Activated T-cell treated with anti-CD3 and anti-CD28 coated beads for 4 hours (primary cell): ENCODE measurements at places on chromosomes 11 and 22.

- no peak for DNase-seq
These were observed 102.0 kb upstream of the NECTIN1 start for GRCh38 chr11:119831011-119831410.

DNA sequence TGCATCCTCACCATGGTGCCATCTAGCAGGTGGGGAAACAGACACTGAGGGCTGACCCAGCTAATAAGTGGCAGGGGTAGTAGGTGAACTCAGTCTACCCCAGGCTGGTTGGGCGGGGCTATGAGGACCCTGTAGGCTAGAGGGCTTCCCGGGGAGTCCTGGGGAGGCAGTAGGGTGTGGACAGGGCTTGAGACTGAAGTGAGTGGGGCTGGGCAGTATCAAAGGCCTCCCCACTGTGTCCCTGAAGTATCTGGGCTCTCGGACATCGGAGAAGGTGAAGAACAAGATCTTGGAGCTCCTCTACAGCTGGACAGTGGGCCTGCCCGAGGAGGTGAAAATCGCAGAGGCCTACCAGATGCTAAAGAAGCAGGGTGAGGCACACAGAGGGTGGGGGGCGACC lies 11.4 kb downstream of the GGA1 start:
- DNase-seq, result no peak

DNA sequence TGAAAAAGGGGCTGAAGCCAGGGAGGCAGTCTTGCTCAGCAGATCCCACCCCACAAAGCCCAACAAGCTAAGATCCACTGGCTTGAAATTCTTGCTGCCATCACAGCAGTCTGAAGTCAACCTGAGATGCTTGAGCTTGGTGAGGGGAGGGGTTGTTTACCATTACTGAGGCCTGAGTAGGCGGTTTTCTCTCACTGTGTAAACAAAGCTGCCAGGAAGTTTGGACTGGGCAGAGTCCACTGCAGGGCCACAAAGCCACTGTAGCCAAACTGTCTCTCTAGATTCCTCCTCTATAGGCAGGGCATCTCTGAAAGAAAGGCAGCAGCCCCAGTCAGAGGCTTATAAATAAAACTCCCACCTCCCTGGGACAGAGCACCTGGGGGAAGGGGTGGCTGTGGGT lies 746.1 kb upstream of the LRRC4C start:
- no peak for DNase-seq

DNA sequence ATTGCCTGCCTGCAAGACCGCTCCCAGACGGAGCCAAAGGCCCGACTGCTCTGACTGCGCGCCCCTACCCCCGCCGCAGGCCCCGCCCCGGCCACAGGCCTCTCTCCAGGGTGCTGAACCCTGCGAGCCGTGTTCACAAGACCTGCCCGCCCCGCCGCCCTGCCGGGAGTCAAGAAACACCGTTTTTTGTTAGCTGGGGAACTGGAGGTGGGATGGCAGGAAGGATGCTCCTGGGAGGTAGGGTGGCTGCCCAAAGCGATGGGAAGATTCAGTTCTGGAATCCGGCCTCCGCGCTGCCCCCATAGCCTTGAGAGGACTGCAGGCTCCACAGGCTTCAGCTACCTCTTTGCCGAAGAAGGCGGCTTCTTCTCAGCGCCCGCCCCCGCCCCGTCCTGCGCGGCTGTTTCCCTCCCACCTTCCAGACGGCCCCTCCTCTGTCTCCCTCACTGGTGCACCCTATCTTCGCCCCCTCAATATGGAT lies 2.7 kb upstream of the PDE2A start:
- DNase-seq, result peak; percentile 50

- DNase-seq, result no peak
These were observed 71.4 kb downstream of the PIWIL3 start for GRCh38 chr22:24703101-24703500.

- DNase-seq, result peak; percentile 85
These were observed at the start of gene PAK1 for GRCh38 chr11:77473801-77474683. Gene PAK1, minus strand, starts transcription at chr11:77474094. Its CDS starts 81,574 bp downstream, at chr11:77392520.

- no peak for DNase-seq
These were observed 79.3 kb upstream of the GALNT18 start for GRCh38 chr11:11701070-11701469.

DNA sequence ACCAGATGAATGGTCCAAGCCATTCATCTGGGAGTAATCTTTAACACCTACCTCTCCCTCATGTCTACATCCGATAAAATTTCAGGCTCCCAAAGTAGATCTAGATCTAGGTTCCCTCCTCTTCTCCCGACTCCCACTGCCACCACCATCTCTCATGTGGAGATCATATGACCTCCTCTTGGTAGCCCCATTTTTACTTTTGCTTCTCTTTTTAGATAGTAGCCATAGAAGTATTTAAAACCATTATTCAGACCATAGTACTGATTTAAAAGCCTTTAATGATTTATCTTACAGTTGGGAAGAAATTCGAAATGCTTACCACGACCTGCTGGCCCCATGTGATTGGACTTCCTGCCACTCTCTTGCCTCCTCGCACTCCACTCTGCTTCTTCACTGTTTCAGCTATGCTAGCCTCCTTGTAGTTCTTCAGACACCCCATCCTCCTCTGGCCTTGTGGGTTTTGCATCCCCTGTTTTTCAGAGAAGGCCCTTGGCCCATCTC lies 98.5 kb downstream of the RASSF10 start:
- no peak for DNase-seq

DNA sequence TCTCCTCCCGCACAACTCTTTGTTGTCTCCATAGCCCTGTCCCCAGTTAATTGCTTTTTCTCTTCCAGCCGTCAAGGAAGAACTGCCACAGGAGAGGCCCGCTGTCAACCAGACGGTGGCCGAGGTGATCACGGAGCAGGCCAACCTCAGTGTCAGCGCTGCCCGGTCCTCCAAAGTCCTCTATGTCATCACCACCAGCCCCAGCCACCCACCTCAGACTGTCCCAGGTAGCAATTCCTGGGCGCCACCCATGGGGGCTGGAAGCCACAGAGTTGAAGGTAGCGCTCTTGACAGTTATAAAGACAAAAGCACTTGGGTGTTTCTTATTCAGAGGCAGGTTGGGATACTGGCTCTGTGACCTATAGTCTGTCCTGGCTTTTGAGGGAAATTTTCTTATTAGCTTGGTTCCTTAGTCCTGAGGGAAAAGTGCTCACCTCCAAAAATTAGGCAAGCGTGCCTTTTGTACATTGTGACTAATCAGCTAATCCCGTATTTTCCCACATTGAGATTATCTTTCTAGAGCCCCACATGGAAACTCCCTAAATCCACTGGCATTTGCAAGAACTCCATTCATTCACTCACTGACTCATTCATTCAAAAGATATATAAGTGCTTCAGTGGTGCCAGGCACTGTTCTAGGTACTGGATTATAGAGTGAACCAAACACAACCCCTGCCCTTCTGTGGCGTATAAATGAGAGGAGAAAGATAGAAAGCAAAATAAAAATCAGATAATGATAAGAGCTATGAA lies 65.9 kb downstream of the KREMEN1 start:
- DNase-seq, result no peak

GRCh38 chr22:43946384-43946667 lies 8.9 kb upstream of the SAMM50 start:
- DNase-seq, result no peak

DNA sequence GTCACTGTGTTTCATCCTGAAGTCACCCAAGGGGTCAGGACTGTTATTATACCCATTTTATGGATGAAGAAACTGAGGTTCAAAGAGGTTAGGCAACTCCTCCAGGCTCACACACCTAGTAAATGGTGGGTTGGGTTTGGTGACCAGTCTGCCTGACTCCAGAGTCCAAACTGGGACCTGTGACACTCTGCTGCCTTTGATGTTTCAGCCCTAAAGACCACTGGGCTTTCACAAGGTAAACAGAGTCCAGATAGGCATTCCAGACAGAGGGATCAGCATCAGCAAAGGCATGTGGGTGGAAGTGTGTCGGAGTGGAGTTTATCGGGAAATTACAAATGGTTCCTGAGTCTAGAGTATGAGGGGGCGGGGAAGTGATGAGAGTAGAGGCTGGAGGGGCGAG lies 38.5 kb downstream of the MICAL2 start:
- DNase-seq, result no peak

DNA sequence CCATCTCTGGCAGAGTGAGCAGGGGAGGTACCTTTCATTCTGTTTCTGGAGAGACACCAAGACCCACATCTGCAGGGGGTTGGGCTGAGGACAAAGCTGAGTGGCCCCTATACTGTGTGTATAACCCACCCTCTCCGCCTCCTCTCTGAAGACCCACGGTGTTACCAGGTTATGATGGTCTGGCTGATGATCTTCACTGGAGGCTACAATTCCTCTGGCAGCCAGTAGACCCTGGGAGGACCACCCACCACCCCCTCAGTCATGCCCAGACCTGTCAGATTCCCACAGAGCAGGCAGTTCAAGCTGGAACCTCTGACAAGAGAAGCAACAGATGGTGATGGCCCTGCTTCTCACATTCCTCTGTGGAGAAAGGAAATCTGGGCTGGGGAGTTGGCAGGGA lies 11.4 kb upstream of the KCNJ1 start:
- no peak for DNase-seq

DNA sequence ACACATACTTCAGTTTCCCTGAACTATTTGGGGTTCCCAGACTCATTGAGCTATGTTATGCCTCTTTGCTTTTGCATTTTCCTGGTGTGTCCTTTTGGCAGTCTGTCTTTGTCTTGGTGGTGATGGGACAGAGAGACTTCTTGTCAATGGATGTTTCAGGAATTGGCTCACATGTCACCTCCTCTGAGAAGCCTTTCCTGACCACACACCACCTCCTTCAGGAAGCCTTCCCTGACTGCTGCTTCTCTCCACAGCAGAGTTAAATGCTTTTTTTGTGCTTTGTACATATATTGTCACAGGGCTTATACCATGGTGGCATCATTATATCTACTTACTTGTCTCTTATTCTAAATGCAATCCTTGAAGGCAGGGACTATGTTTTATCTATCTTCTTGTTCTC lies 28.5 kb upstream of the ELF5 start:
- DNase-seq, result no peak

DNA sequence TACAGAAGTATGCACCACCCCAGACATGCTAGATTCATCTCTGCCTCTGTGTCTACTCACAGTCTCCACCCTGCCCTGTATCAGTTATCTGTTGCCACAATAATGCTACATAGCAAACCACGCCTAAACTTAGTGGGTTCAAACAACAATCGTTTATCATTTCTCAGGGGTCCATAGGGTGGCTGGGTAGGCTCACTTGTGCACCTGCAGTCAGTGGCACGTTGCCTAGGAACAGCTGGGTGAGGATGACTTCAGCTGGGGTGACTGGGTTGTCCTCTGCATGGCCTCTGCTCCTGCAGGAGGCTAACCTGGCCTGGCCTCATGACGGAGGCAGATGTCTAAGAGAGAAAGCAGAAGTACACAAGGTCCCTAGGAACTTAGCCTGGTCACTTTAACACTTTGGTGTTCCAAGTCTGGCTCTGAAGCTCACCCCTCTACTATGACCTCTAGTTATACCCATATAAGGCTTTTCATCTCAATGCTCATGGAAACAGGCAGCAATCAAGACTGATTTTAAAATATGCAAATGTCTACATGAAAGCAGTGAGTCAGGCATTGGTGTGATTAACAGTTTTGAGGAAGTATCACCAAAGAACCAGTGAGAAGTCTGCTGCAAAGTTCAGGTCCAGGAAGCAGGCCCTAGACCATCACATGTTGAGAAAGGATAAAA lies 10.7 kb downstream of the OLFML1 start:
- no peak for DNase-seq
